ENCODE measurements at places on chromosomes 11 and 22.

DNA sequence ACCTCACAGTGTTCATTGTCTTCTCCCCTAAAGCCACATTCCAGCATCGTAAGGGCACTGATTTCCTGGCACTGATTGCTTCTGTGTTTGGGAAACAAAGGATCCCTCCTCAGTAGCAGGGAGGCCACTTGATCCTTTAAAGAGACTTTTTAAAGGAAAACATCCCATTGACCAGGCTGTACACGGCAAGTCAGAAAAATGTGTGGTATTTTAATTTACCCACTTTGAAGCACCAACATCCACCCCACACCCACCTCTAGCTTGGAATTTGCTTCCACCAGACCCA, 364.9 kb downstream of the SHANK2 start:
- no peak for DNase-seq

GRCh38 chr22:32695451-32695891, 106.0 kb upstream of the TIMP3 start:
- DNase-seq = no peak

- no peak for DNase-seq
Observed at GRCh38 chr11:130404727-130405126, 23.7 kb downstream of the ADAMTS8 start.

- DNase-seq = no peak
Observed at GRCh38 chr11:36314434-36314767, 18.3 kb downstream of the PRR5L start.

DNA sequence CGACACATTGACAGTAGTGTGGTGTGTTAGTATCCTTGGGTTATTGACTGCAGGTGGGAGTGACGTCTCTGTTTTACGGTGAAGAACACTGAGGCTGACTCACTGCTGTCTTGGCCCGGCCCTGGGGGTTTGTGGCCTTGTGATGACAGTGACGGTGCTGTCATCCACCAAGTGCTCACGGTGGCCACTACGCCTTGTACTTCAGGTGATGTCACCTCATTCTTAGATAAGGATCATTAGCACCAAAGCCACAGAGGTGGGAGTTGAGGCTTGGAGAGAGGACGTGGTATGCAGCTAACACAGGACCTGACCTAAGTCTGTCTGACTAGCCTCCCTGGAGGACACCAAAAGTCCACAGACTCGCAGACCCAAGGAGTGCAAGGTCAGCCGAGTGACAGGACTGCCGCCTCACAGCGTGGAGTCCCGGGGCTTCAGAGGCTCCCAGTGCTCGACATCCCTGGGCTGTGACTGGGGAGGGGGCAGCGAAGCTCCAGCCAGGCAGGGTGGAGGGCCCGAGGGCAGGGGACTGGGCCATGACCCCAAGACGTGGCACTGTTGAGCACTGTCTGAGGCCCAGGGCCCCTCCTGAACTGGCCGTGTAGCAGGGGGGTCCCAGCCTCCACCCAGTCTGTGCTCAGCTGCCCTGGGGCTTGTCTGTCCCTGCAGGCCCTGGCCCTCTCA, 56.5 kb downstream of the NAT10 start:
- DNase-seq = peak; percentile 46

DNA sequence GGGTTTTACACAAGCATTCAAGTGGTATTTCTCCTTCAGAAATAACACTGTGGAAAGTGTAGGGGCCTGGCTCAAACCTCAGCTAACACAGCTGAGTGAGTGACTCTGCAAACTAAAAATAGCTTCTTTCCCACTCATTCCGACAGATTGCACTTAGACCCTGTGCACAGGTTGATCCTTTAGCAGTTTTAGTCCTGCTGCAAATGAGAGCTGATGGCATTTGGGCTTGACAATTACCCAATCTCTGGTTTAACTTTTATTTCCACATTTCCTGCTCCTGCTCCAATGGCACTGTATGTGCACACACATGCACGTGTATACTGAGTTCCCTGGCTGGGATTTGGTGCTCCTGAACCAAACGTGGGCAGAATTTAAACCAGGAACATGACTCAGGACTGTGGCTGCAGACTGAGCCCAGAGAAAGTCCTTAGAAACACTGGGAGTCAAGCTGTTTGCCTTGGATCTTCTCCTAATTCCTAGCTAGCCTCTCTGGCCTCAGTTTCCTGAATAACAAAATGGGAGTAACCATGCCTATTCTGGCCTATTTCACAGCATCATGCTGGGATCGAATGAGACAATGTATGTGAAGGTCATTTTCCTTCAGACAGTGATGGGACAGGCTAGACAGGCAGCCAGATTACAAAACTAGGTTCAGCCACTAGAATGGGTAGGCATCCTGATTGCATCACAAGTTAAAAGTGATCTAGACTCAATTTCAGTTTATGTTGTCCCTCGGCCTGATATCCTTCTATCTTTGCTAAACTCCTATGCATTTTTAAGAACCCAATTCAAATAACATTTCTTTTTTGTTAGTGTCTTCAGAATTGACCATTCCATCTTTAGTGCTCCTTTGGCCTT, 58.2 kb downstream of the SERGEF start:
- no peak for DNase-seq

DNA sequence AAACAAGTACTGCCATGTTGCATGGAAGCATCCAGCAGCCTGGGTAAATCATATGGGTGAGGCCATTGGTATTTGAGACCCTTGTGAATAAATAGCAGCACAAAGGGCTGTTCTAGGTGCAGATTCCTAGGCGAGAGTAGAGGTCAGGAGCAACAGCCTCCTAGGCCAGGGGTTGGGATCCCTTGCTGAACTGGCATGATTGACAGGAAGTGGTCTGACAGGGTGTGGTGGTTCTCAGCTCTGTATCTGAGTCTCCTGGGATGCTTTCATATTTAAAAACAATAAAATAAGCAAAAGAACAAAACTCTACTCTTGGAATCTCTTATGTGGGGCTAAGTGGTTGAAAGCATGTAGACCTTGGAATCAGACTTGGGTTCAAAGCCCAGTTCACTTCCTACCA, 35.8 kb downstream of the INSC start:
- no peak for DNase-seq

GRCh38 chr11:57502870-57503269, 12.6 kb downstream of the SLC43A1 start:
- no peak for DNase-seq

DNA sequence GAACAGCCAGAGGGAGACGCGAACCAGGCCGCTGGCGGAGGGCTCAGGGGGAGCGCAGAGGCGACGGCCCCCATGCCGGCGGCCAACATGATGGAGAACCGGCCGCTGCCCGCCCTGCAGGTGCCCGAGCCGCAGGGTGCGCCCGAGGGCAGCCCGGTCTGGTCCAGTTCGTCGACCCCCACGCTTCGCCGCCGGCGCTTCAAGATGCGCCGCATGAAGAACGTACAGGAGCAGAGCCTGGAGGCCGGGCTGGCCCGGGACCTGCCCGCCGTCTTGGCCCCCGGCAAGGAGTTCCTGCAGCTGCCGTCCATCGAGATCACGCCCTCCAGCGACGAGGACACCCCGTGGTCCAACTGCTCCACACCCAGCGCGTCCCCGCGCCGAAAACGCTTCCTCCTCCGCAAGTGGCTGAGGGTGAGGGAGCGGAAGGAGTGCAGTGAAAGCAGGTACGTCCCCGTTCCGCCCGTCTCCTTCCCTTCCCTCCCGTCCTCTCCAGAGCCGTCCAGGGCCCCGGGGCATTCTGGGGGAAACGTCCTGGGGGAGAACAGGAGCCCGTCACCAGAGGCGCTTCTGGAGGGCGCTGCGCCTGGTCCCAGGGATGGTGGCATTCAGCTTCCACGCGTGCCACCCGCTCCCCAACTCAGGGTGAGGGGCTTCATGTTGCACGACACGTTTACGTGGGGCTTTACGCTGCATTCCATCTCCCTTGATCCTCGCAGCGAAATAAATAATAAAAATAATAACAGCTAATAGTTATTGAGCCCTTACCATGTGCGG, 840 bp downstream of the GRAMD1B start:
- peak; percentile 36 for DNase-seq

GRCh38 chr11:121465709-121466062, 12.9 kb upstream of the SORL1-AS1 start:
- no peak for DNase-seq

GRCh38 chr11:58152781-58153180, 27.5 kb upstream of the OR9I1 start:
- DNase-seq = no peak

GRCh38 chr22:21640810-21641209, 1.3 kb upstream of the SDF2L1 start:
- DNase-seq = no peak

DNA sequence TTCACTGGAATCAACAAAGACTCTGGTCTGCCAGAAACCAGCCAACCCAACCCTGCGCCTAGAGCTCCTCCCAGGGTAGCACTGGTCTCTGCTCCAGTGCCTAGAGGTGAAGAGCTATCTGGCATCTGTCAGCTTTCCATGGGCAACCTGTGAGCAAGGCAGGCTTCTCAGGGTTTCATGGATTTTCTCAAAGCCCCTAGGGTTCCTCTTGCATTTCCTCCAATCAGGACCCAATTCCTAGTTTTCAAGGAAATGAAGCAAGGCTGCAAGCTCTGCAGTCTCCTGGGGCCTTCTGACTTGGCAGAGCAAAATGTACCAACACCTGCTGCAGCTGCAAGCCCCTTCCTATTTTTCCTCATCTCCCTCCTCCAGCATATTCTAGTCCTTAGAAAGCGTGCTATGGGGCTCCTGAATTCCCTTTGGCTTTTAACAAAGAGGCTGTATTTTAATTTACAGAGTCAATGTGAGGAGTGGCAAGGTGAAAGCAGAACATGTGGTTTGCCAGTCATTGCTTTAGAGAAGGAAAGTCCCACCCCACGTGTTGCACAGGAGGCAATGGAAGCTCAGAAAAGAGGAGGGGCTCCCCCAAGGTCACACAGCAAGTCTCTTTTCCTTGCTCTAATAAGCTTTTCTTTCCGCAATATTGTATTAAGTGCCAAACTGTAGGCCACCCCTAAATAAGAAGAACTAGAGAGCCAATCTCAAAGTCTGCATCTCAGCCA, 33.0 kb upstream of the RIC3 start:
- no peak for DNase-seq

- no peak for DNase-seq
Observed at GRCh38 chr22:45969414-45969799, 7.6 kb downstream of the WNT7B start.

DNA sequence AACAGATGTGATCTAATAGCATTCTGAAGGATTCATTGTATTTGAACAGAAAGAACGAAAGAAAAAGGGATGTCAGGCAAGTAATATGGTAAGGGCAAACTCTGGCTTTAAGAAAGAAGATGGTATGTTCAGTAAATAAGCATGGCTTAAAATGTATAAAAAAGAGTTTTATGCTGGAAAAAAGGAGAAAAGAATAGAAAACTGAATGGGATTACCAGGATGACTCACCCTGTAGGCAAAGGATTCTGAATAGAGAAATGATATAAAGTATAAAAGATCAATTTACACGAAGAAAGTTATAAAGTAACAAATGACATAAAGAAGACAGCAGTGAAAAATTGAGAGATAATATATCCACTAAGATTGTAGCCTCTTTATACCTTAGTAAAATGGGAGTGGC, 4.5 kb downstream of the CCDC82 start:
- no peak for DNase-seq

DNA sequence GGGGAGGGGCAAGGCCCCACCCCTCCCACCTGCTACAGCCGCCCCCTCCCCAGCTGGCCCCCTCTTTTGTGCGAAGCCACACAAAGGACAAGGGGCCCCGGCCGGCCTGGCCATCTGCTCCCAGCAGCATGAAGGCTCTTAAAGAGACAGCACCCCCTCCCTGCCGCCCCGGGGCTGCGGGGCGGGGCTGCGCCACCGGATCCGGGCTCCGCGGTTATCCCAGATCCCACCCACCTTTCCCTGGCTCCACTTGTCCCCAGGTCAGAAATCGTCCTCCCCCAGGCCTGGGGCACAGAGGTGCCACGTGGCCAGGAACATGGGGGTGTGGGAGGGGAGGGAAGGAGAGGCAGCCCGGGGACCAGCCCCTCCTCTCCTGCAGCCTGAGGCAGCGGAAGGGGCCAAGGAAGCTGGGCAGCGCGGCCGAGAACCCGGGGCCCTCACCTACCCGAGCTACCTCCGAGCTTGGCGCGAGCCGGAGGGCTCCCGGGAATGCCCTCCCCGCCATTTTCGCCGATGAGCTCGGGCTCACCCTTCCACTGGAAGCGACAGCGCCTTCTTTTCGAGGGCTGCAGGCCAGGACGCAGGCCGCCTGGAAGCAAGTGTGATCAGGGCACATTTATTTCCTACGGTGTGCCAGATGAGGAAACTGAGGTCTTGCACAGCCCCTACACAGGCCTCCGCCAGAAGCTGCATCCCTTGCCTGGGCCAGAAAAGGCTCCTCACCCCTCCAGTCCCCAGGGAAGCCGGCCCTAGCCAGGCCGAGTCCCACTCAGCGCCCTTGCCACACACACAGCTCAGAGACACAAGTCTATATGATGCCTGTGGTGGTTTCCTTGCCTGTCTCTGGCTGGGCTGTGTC, 2.5 kb upstream of the RCOR2 start:
- no peak for DNase-seq

DNA sequence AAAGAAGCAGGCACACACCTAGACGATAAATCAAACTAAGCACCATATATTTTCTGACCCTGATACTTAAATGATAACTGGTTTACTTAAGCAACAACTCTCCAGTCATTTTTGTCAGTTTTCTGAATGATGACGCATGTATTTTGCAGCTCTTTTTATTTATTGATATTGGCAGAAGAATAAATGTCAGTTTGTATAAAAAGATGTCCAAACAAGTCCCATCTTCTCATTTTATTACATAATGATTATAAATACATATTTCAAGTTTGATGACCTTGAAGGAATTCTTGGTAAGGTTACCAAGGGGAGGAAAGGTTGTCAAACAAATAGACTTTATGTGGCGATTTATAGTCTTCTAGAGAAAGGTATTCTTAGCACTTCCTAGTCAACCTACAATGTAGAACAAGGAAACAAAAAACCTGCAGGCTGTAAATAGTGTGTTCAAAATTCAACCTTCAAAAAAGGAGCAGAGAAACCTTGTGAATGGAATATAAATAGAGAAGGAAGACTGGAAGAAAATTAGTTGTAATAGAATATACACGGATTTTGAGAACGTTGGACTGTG, 190.7 kb downstream of the JRKL start:
- DNase-seq = no peak

DNA sequence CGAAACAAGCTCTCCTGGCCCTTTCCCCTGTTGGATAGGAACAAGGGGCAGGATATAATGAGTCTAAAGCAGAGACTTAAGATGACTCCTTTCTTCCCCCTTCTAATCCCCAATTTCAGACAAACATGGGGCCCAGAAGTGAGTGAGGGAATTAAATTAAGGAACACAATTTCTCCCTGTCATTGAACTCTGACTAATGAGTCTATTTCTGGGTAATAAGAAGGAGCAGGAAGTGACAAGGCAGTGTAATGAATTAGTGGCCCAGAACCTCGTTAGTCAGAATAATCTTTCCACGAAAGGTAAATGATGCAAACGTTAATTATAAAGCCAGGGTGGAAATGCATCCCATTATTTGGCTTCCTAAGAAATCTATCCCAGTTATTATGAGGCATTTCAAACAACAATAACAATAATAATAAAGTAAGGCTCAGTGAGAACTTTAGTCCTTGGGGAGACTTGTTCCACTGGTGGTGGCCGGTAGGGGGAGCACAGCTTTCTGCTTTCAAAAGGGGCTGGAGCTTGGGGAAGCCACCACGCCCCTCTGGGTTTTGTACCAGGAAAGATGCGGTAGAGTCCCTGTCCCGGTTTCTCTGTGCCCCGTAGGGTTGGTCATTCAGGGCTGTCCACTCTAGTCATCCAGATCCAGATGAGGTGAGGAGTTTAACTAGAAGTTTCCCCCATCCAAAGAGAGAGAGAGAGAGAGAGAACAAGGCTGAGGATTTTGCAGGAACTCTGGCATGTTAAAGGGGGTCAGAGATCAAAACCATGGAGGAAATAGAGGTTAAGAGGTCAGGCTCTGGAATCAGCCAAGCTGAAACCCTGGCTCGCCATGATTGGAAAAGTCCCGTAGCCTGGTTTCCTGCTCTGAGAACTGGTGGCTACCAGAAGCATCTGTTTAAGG, 298.3 kb downstream of the NTM start:
- no peak for DNase-seq

All from stimulated activated CD8-positive, alpha-beta memory T cell treated with anti-CD3 and anti-CD28 coated beads, Interleukin-7, amount 100 ng/mL, for 4 hours (primary cell).